A549 treated with ZK216348 at 1 μM for 4 hours (cell line): ENCODE measurements at places on chromosomes 4 and X. TPM values are rescaled to one million over a fixed set of nuclear protein-coding genes. Genes with fewer than 3 reads are reported as not detected.

The CYSLTR1 gene
- total RNA-seq, result not detected in 5 replicates

The CETN2 gene
- total RNA-seq, result 69.0 to 113 TPM (median 72.2 TPM) in 5 replicates

The CMC4 gene
- total RNA-seq, result 15.4 to 17.0 TPM (median 16.0 TPM) in 5 replicates

The MAGEA6 gene
- total RNA-seq, result 10.4 to 13.2 TPM (median 11.9 TPM) in 5 replicates

The PAPSS1 gene
- 27.6 to 33.4 TPM (median 29.8 TPM) in 5 replicates for total RNA-seq

The F8A1 gene
- 57.8 to 118 TPM (median 103 TPM) in 5 replicates for total RNA-seq
